ENCODE measurements at places on chromosomes 4 and X.

- no peak for DNase-seq
Measured at GRCh38 chrX:110162867-110163266, 155.0 kb downstream of the AMMECR1 start.

DNA sequence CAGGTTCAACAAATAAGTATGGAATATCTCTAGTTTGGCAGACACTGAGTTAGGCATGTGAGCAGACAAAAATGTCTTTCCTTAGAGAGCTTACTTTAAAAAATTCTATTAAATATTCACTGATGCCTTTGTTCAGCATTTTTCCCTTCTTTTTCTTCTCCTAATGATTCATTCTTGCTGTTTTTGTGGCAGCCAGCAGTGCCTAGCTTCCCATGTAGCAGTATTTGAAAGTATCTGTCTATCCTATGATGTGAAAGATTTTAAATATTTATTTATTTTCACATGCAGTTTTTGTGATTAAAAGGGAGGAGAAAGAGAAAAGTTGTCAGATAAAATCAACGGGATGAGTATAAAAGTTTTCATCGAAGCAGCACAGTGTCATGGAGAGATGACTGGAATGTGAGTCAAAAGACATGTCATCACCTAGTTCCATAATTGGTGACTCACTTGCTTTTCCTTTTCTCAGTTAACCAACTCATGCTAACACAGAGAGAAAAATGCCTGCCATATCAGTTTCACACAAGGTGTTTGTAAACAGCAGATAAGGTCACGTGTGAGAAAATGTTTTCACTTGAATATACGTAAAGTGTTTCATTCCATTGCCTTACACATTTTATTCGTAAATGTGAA, 69.8 kb downstream of the BMPR1B start:
- peak; percentile 46 for DNase-seq

GRCh38 chrX:134572816-134573682, 85.2 kb downstream of the PLAC1 start:
- DNase-seq, result no peak

DNA sequence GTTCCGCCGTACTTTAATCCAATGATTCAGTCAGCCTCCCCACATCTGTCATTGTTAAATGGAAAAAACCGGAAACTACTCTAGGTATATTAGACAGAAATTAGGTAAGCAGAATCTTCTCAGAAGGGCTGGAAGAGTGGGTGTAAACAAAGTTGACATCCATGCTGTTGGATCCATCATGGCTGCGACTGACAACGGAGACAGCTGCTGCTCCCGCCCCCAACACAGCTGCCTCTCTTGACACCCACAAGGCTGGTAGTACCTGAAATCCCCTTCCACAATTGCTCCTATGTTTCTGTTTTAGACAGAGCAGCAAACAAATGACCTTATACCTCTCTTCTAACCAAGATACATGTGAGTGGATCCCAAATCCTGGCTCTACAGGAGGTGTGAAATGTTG, 66.6 kb downstream of the RXFP1 start:
- DNase-seq, result no peak

Measured in fibroblast of skin of left quadriceps (primary cell).